ENCODE measurements at places on chromosomes 3 and 15. TPM values are rescaled to one million over a fixed set of nuclear protein-coding genes. Genes with fewer than 3 reads are reported as not detected.

DNA sequence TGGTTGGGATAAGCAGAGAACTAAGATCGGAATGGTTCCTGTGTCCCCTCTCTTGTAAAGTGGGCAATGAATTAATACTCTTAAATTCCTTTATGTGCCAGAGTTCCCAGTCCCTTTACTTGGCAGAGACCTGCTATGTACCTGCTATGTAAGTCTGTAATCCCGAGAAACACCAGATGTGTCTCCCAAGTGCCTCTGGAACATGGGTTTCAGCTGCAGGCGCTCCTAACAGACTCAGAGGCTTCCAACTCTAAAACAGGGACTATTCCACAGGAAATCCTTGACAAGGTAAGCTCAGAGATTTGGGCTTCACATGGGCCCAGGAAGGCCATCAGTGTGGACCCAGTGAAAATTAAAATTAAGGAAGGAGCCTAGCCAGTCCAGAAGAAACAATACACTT lies 117.7 kb upstream of the PLCL2 start:
- DNase-seq, result no peak

DNA sequence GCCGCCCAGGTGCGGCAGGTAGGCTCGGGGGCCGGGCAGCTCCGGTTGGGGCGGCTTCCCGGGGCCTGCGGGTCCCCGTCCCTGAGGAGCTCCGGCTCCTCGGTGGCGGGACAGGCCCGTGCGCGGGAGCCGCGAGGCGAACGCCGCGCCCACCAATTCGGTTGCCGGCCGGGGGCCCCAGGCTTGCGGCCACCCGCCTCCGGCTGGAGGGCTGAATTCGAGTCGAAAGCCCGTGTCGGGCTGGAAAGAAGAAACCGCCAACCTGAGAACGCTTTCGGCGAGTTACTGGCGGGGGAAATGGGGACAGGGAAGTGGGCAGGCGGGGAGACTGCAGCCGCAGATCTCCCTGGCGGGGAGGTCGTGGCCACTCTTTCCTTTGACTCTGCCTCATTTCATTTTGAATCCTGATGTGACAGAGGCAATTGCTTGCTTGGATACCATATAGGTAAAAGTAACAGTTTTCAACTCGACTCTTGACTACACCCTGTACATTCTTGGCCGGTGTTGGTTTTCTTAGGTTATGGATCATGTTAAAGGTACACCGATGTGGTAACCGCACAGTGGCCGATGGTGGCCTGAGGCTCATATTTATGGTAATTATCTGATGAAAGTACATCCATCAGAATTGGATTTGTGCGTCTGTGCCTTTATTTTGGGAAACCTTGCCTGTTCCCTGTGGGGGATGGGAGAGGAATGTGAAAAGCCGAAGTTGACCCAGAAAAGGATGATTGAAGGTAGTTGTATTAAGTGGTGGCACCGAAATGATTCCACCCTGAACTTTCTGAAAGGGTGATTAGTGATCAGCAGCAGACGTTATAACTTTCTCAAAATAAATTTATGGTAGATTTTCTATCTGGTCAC lies 1.7 kb downstream of the B3GNT5 start:
- peak; percentile 59 for DNase-seq

DNA sequence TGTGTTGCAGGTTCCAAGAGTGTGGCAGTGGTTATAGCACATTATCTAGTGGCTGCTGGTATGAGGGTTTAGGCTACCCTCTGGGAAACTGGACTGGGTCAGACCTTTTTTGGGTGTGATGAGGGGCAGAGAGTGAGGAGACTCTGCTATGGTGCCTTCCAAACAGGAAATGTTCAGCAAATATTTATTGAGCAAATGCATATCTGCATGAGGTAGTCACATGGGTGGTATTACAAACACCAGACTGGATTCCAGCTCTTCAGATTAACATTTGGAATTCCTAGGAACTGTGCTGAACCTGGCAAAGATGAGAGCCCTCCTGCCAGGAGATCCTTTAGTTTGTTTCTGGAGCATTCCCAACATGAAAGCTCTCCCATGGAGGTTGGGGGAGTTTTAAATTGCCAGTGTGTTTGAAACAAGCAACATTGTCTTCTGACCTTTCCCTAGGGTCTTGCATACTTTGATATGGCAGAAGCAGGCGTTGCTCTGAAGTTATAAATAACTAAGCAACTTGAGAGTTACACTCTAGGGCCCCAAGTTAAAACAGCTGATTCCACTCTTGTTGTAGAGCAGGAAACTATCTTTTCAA lies 341.2 kb upstream of the C2CD4B start:
- DNase-seq, result no peak

- no peak for DNase-seq
Measured at GRCh38 chr3:183526838-183527427, 28.6 kb downstream of the KLHL6 start.

GRCh38 chr3:128800241-128801187 lies 74.5 kb downstream of the RAB7A start:
- peak; percentile 35 for DNase-seq

GRCh38 chr3:126666658-126667528 lies 12.0 kb upstream of the TXNRD3 start:
- DNase-seq, result no peak

- DNase-seq, result no peak
Measured at GRCh38 chr3:128394033-128394432, 72.7 kb downstream of the DNAJB8 start.

DNA sequence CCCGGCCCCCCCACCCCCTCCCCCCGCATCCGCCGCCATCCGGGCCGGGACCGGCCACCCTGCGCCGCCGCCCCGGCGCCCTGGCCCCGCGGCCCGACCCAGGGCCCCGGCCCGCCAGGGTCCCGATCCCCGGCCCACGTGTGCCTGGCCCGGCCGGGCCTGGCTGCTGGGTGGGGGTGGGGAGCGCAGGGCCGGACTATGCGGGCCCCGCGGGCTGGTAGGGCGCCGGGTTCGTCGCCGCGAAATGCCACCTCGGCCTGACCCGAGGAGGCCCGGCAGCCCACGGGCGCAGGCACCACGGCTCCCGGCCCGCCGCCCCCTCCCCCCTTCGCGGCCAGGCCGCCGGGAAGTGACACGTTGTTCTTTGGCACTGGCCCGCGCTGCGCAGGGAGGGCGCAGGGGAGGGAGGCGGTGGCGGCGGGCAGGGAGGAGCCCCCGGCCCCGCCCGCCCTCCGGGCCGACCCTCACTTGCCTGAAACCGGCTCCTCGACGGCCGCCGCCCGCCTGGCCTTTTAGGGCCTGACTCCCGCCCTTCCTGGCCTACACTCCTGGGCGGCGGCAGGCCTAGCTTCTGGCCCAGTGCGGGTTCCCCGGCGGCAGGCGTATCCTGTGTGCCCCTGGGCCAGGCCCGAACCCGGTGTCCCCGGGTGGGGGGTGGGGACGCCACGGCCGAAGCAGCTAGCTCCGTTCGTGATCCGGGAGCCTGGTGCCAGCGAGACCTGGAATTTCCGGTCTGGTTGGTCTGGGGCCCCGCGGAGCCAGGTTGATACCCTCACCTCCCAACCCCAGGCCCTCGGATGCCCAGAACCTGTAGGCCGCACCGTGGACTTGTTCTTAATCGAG lies 515 bp downstream of the EIF4G1 start:
- peak; percentile 96 for DNase-seq

DNA sequence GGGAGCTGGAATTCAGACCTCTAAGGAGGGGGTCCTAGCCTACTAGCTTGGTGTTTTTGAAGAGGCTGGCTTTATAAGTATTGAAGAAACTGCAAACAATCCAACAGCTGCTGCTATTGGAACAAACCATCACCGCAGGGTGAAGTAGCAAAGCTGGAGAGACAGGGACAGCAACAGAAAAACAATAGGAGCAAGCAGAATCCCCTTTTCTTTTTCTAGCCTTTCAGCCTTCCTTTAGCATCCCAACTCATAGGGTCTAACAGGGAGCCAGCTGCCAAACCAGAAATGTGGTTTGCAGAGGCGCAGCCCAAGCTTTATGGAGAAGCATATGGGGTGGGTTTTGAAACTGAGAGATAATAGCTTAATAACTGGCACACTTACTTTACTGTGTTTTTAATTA lies 106.2 kb upstream of the CHMP2B start:
- DNase-seq, result no peak

GRCh38 chr3:187101184-187102072 lies 37.9 kb downstream of the RPL39L start:
- DNase-seq, result peak; percentile 84

DNA sequence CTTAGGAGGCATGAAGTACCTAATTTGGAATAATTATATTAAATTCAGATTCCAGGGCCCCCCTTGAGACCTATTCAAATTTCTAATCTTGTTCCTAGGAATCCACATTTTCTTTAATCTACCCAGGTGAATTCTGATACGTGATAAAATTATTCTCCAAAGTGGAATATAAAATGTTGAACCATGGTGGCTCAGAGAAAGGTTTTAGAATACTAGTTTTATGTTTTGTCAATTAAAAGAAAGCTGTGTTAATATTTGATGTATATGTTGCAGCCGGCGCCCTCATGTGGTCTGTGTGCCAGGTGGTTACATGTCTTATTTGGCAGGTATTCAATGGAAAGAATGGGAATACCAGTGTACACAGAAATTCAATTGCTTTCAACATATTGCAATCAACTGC lies 321.8 kb downstream of the FEZF2 start:
- DNase-seq, result no peak

DNA sequence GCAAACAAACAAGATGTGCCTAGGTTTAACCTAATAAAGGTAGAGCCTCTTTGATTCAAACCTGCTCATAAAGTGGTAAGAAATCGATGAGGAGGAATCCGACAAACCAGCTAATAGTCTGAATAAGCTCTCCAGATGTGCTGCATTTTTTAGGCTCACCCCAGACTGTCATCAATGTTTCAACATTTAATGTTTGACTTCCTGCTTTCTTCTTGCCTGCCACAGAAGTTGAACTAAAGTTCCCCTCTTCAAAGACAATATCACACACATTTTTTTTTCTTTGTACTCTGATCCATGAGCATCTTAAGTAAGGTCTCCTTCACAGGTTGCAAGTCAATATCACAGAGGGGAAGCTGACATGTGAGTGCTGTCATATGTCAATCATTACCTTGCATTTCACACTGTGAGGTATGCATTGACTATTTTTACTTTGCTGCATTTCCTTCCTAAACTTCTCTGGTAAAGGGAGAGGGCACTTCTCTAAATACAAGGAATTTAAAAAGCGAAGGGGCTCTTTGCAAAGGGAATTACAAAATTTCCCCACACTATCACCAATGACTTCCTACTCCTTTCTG lies 172.3 kb upstream of the MCTP2 start:
- no peak for DNase-seq

The CACNA2D3 gene
- total RNA-seq, result 6.1 TPM

The USP4 gene
- total RNA-seq, result 33.2 TPM

The PRR23E gene
- total RNA-seq, result not detected

DNA sequence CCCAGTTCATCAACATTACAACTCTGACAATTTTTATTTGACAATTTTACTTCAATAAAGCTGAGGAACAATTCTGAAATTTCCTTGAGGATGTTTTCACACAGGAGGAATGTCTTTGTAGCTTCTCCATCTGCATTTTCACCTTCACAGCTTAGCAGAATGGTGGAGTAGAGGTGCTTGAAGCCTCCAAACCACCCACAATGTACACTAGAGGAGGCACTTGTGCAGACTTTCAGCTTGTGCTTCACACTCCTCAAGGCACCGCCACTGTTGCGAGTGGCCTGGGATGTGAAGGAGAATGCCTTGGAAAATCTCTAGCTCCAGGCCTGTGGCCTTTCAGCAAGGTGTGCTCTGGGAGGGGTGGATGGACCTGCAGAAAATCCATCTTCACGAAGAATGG lies 181.9 kb downstream of the EPHB1 start:
- no peak for DNase-seq

The CCDC174 gene
- total RNA-seq, result 11.6 TPM

DNA sequence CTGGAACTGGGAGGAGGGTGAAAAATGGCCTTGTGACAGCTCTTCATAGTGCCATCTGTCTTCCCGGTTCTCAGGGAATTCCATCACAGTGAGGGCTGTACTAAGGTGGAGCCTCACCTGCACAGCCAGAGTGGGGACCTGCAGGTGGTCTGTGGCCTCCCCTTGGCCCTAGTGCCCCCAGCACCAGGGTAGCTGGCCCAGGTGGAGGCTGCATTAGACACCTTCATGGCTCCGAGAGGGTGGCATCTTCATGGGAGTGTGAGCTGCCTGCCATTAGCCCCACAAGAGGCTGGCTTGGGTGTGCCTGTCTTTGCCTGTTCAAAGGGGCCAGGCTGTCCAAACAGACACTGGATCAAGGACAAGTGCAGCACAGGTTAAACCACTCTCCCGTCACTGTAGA lies 95.5 kb upstream of the PRR23E start:
- DNase-seq, result no peak

GRCh38 chr3:43006825-43007224 lies 27.7 kb downstream of the GASK1A start:
- DNase-seq, result no peak

- no peak for DNase-seq
Measured at GRCh38 chr3:145698749-145699148, 462.2 kb downstream of the PLOD2 start.

DNA sequence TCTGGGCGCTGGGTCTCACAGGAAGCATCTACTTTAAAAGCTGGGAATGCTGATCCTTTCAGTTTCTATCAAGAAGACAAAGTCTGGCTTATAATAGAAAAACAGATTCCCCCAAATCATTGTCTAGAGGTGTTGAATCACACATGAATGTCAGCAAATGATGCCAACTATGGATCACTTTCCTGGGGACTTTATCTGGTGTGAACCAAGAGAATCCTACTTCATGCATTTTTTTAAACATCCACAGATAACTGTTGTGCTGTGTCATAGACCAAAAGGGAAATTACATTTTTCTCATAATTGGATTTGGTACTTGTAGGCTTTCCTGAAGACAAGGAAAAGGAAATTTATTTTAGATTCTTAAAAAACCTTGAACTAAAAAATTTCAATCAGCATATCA lies 132.7 kb downstream of the CD47 start:
- no peak for DNase-seq

DNA sequence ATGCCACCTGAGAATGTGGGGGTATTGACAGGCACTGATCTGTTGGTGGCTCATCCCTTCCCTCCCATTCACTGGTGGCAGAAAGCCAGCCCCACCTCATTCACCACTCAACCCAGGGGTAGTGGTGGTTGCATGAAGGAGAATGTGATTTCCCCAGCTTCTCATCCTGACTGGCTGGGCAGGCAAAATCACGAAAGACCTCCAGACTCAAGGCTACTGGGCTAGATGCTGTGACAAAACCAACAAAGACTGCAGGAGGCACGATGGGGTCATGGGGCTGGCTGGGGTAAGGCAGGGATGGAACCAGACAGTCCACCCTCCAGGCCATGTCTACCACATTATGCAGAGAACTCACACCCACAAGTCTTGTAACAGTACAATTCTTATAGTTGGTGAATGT lies 33.9 kb downstream of the FSTL1 start:
- no peak for DNase-seq

DNA sequence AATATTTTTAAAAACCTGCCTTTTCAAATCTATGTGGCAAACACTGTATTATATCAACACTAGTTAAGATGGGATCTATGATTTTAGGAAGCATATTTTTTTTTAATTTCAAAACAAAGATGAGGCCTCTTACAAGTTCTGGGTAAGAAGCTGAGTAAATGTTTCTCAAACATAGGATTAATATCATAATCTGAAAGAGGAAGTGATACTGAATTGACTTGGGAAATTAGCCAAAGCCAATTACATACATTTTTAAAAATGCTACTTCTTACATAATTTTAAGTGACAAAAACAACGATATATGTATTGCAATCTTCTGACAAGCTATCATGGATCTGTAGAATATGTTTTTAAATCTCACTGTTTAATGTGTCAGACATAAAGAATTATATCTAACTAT lies 135.1 kb upstream of the UBP1 start:
- no peak for DNase-seq

The C3orf52 gene
- total RNA-seq, result 1.8 TPM

The BCL2A1 gene
- 1.1 TPM for total RNA-seq

All from psoas muscle (tissue), 8 donors.